NCI-H1417 (cell line): ENCODE measurements at places on chromosomes 5 and 9.

DNA sequence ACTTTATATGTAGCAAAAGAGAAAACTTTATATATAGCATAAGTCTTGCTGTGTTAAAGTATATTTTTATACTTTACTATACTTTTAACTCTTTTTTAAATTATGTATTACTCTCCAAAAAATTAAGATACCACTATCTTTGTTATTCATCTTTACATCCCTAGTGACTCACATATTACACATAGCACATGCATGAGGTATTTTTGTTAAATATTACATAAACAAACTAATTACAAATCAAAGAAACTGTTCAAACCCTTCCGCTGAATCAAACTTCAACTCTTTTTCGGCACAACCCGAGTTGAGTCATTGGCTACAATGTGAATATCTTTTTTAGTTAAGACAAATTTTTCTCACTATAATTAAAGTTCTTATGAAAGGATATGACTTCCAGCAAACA is 32.1 kb downstream of the NADK2 start:
- no peak for DNase-seq

- DNase-seq, result no peak
Observed at GRCh38 chr9:17090041-17090440, 44.8 kb upstream of the CNTLN start.

DNA sequence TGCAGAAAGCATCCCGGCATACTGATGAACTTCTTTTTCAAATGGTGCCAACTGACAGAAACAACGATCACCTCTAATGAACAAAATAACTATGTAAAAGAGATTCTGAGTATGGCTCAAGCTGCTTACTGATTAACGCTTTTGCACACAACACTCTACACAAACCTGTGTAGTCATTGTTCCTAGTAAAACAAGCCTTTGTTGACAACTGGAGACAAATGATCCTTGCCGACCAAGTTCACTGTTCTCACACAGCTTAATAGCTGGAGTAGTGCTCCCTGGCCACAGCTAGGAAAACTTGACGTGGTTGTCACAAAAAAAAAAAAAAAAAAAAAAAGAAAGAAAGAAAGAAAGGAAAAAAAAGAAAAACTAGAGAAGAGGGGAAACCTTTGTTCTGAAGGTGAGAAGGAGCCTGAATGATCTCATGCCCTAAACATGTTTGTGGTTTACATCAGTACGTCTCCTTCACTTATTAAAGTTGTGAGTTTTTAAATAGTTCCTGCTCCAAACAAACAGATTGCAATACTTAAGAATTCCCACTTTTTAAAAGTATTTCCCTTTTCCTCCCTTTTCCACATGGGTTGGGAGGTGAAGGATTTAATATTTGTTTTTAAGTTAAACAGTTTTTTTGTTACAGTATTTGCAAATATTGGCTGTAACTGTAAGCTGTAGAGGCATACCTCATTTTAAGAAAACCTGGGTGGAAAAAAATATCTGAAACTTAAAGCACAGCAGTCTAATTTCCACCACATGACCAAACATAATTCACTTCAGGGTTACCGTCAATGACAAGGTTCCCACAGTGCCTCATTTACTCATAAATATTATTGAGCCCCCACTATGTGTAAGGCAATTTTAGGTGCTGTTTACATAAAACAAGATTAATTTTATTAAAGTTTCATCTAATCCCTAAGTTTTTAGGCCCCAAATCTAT is 63.7 kb downstream of the GLIS3 start:
- no peak for DNase-seq

DNA sequence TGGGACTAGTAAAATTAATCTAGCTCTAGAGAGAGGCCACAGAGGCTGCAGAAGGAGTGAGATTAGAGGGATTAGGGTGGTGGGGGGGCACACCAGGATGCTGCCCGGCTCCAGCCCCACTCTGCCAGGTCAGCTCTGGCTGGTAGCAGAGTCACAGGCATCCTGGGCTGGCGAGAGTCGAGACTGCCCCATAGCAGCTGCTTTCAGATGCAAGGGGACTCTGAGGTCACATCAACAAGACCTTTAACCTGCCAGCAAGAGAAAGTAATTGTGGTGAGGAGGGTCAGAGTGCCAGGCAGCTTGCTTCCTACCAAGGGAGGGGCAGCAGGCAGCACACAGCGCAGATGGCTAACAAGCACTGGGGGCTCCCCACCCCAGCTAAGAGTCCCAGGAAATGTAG is 7.5 kb downstream of the EPB41L4B start:
- no peak for DNase-seq

GRCh38 chr9:78746010-78746409 is 449.1 kb downstream of the PSAT1 start:
- DNase-seq, result no peak

GRCh38 chr5:91867799-91868198 is 484.7 kb upstream of the ARRDC3 start:
- DNase-seq, result no peak

- DNase-seq, result no peak
Observed at GRCh38 chr5:113237893-113238292, 196.9 kb downstream of the TSSK1B start.

DNA sequence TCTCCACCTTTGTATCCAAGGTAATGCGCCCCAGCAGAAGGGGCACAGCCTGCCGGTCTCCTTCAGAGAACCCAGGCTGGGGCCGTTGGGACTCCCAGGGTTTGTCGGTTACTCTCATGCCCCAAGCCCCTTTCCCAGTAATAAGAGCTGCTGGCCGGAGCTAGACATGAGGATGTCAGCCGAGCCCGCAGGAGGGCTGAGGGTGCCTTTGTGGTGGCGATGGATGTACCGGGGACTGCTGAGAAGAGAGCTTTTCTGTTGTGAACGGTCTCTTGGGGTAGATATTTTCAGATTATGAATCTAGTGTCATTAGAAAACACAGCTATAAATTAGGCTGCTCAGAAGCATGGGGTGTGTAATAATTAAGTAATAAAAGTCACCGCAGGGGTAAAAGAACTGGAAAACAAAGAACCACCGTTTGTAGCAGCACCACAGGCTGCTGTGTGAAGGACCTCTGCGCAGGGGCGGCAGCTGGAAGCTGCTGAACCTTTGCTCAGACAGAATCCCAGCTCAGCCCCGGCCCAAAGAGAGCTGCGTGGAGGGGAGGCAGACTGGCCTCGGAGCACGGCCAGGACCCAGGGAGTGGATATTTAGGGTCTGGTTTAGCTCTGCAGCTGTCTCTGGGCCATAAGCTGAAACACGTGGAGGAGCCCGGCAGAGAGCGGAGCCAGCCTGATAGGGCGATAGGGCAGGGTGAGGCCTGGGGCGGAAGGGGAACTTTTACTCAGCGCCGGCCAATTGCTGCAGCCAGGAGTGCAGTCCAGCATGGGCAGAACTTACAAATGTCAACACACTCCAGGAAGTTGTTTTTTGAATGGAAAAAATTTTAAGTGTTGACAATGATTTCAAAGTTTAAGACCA is 50.5 kb upstream of the BARHL1 start:
- peak; percentile 94 for DNase-seq

DNA sequence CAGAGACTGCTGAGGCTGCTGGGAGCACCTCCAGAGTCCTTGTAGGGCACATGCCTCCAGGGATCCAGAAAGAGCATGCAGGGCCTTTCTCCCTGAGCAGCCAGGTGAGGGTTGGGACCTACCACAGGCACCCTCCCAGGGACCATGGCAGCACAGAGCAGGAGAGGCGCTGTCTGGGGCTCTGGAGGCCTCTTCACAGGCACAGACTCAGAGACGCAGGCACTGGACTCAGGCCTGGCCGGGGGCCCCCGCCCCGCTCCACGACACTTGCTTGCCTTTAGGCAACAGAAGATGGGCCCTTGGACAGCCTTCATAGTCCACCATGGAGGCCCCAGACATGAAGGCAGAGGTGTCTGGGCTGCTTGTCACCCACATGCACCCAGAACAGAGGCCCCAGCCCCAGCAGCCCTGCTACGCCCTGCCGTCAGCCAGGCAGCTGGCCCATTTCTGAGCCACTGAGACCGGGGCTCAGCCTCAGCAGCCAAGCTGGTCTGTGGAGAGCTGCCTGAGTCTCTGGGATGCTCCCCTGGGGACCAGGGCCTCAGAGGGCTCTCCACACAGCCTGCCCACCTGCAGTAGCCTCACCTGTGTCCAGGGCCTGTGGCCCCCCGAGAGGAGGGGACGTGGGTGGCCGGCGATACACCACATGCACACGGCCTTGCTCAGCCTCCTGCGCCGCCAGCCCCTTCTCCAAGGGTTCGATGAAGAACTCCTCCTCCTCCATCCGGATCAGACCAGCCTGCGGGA is 72.8 kb downstream of the ADAMTS2 start:
- DNase-seq, result no peak

- DNase-seq, result no peak
Observed at GRCh38 chr5:111839438-111839837, 82.4 kb upstream of the NREP start.

DNA sequence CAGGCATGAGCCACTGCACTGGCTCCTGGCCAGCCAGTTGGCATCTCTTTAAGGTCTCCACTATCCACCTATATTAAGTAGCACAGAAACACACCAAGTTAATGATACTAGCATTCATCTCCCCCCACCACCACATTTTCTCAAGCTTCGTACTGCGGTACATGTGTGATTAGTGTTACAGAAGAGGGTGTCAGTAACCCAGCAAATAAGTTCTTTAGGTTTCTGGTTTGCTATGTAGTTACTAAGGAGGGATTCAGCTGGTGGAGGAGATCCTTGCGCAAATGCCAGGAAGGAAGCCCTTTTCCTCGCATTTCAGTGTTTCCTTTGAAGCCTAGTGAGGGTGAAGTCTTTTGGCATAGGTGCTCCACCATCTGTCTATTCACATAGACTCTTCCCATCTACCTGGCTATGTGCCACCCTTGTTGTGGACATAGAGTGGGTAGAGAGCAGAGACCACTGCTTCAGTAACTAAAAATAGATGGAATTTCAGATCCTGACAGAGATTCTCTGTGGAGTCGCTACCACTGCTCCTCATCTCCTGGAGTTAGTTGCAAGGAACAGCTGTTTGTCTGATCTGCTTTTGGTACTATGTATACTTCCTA is 16.7 kb downstream of the UBE2D2 start:
- DNase-seq, result no peak

DNA sequence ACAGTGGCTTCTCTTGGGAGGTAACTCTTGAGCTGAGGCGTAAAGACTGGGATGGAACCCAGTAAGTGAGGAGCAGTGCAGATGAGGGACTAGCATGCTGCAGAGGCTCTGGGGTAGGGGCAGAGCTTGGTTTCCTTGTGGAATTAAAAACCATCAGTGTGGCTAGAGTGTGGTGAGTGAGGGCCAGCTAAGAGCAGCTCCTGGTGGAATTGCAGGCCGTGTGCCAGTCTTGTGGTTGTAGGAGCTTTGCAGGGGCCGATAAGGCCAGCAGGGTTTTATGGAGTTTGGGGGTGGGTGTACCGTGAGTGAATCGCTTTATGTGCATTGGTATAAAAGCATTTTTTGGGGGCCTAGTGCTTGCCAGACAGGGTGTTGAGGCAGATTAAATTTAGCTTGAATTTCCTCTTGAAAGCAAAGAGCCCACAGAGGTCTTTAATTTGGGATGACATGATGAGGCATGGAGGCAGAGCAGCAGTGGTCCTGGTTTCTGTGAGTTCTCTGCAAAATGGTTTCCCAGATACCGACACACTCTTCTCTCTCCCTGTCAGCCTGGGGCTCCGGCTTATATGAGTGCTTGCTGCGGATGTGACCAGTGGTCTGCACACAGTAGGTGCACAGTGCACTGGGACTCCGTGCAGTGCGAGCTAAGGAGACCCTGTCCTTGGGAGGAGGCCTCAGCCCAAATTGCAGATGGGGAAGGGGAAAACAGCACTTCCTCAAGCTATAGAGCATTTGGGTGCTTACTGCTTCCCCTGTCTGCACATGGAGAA is 176.4 kb upstream of the PITX1 start:
- DNase-seq, result no peak

DNA sequence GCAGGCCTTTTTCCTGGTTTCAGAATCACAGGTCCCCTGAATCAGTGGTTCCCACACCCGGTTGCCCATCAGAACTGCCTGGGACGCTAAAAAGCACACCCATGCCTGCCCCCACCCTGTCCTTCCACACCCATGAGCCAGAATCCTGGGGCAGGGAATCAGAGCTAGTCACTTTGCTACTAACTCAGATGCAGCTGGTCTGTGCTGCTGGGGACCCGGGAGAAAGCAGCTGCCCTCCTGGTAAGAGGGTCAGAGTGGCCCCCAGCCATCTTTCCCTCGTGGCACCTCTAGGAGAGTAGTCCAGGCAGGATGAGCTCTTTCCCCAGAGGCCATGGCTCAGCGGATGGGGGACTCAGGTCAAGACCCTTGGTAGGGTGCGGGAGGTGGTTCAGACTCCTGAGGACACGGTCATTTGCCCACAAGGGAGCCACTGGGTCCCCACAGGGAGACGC is 11.3 kb upstream of the NUP214 start:
- DNase-seq, result no peak

DNA sequence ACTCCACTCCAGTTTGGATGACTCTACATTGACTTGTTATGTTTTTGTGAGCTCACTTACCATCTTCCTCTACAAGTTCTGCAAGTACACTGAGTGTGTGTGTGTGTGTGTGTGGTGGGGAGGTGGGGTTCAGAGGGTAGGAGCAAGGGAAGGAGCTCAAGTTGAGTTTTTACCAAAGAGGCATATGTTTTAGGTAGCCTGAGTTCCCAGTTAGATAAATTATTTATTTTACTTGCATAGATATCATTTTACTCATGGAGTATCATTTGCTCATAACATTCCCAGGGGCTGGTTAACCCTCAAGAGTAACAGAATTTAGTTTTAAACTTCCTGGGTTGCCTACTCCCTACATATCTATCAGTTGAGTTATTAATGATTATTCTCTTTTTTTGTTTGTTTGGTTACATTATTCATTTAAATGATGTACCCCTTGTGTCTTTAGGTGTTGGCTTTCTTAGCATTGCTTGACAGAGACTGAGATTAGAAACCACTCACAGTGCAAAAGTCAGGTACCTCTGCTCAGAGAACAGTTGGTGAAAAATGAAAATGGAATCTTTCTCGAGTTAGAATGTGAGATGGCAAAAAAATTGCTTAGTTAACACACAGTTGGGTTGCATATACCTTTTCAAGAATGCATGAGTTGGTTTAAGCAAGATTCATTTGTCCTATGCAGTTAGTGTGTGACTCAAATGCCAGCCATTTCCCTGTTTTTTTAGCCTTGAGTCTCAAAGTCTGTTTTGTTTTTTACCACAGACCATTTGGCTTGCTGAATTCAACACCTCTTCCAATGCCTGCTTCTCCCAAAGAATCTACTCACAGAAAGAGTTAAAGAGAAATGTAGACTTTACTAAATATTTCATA is 29.2 kb downstream of the TNFSF8 start:
- DNase-seq, result no peak

DNA sequence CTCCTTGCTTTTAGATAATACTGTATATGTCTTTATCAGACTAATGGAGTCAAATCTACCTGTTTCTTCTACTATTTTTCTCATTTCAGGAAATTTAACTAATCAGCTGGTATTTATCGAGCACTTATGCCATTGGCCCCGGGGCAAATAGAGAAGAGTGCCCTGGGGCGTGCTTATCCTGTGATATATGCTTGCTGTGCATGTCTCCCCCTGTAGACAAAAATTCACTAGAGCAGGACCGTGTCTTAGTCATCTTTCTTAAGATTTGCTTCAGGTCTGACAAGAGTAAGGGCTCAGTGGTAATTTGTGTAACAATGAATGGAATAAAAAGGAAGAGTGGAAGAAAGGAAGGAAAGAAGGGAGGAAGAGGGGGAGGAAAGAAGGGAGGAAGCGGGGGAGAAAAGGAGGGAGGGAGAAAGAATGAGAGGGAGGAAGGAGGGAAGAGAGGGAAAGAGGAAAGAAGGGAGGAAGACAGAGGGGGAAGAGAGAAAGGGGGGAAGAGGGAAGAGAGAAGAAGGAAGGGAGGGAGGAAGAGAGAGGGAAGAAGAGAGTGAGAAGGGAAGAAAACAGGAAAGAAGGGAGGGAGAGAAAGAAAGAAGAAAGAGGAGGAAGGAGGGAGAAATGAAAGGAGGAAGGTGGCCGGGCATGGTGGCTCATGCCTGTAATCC is 295.7 kb upstream of the PANK3 start:
- no peak for DNase-seq

- DNase-seq, result no peak
Observed at GRCh38 chr9:116358251-116358650, 204.7 kb downstream of the PAPPA start.
